ENCODE measurements at places on chromosomes 7 and 10.

DNA sequence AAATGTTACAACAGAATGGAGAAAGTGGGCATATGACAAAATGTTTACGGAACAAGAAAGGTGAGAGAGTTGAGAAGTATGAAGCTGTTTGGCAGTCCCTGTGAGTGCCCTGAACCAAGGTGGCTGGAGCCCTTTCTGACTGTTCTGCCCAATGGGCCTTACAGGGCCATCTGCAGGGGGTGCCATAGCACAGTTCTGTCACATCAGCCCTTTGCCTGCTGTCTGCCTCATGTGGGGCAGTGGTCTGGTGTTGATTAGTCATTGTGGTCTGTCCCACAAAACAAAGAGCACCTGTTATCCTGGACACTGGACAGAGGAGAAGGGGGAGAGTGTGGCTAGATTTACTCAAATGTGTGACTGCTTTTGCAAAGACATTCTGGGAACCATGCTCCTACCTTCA is 51.5 kb upstream of the OSBPL3 start:
- DNase-seq: no peak

- no peak for DNase-seq
These were observed 377.7 kb upstream of the FZD8 start for GRCh38 chr10:36019749-36020148.

DNA sequence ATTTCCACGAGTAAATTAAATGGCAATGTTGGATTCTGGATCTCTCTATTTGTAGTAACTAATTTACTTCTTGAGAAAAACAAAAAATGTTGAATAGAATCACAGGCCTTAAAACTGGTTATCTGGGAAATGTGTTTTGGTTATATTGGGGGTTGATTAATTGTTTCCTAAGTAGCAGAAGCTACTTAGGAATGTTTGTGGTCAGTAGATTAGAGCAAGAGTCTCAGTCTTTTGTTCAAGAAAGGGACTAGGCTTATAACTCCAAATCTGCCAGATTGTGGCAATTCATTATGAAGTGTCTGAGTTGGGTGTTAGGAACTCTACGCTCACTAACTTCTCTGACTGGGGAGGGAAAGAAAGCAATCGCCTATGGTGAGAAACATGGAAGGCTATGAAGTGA is 244.3 kb upstream of the PHYHIPL start:
- DNase-seq: no peak

GRCh38 chr10:132855889-132856288 is 69.9 kb upstream of the NKX6-2 start:
- no peak for DNase-seq

GRCh38 chr7:76063525-76063924 is 15.6 kb downstream of the MDH2 start:
- no peak for DNase-seq

GRCh38 chr10:83289373-83289772 is 849.9 kb upstream of the GHITM start:
- DNase-seq: no peak

DNA sequence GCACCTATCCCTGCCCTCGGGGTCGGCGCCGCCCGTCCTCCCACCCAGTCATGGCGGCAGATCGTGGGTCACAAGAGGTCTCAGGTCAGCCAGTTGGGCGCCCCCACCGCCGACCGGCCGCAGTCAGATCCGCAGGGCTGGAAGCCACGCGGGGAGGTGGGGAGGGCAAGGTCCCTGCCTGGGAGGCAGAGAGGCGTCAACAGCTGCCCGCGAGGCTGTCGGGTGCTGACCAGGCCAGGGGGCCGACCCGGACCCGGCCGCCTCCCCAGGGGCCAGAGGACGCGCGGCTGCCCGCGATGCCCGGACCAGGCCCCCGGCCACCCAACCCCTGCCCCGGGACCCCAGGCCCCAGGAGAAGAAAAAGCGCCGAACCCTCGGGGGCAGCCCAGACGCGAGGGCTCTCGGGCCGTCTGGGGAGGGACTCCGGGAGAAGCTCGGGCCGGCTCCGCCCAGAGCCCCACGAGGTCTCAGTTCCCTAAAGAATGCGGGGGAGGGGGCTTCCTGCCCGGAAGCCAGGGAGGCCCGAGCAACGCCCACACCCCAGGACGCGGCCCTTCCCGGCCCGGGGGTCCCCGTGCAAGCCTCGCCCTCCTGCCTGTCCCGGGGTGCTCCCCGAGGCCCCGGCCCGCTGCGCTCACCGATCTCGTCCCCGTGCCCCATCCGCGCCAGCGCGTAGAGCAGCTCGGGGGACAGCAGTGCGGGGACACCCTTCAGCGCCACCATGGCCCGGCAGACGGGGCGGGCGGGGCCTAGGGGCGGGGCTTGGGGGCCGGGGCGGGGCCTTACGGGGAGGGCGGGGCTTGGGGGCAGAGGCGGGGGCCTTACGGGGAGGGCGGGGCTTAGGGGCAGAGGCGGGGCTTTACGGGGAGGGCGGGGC is at the start of gene FUOM:
Gene FUOM (minus strand): TSS at position 735 of the 877 bp plus-strand sequence. CDS start 12 bp downstream, at position 723.
- peak; percentile 96 for DNase-seq

GRCh38 chr10:132467464-132468149 is 70.0 kb upstream of the INPP5A start:
- no peak for DNase-seq

DNA sequence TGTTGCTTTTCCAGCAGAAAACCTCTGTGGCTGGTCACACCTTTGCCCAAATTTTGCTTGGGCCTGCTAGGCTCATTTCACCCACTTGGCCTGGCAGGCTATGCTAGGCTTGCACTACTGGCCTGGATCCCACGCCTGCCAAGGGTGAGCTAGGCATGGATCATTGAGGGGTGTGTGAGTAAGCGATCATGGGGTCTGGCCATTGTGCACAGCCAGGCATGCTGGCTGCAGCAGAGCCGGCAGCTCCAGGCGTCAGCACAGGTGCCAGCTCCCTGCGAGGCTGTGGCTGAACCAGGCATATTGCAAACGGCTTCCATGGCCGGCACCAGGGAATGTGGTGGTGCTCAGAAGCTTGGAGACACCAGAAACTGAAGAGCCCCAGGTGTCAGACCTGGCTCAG is 19.2 kb downstream of the CFAP70 start:
- no peak for DNase-seq

DNA sequence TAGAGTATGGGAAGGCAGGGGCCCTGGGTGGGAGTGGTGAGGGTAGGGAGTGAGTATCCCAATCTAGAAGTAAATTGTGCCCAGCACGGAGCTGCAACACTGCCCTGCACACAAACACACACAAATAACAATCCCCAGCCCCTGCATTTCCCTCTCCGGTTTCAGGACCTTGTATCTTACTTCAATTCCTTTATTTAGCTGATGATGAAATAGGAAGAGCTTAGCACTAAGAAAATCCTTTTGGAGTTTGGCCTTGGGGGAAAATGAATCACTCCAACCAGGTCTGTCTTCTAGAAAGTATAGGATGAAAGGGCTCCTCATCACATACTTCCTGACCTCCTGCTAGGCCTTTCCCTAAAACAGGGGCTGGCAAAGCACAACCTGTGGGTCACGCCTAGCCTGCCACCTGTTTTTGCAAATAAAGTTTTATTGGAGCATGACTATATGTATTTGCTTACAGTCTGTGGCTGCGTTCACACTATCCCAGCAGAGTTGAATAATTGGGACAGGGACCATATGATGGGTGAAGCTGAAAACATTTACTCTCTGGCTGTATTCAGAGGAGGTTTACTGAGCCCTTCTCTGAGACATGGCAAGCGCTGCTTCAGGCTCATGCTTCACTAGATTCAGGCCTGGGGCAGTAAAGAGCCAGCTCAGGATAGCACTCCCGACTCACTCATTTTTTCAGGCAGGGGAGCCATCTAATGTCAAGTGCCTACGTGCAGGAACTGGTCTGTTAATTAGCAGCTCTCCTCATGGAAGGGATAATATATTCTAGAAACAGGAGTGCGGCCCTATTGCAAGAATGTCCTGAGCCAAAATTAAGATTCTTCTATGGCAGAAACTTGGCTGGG is 111.0 kb downstream of the EGFR start:
- DNase-seq: no peak

GRCh38 chr7:21368317-21368716 is 59.6 kb upstream of the SP4 start:
- DNase-seq: no peak

- DNase-seq: no peak
These were observed 101.5 kb downstream of the GRM3 start for GRCh38 chr7:86745013-86745745.

GRCh38 chr7:116863936-116864500 is 1.6 kb downstream of the CAPZA2 start:
- no peak for DNase-seq

- DNase-seq: no peak
These were observed 174.0 kb downstream of the NPSR1 start for GRCh38 chr7:34832020-34832419.

DNA sequence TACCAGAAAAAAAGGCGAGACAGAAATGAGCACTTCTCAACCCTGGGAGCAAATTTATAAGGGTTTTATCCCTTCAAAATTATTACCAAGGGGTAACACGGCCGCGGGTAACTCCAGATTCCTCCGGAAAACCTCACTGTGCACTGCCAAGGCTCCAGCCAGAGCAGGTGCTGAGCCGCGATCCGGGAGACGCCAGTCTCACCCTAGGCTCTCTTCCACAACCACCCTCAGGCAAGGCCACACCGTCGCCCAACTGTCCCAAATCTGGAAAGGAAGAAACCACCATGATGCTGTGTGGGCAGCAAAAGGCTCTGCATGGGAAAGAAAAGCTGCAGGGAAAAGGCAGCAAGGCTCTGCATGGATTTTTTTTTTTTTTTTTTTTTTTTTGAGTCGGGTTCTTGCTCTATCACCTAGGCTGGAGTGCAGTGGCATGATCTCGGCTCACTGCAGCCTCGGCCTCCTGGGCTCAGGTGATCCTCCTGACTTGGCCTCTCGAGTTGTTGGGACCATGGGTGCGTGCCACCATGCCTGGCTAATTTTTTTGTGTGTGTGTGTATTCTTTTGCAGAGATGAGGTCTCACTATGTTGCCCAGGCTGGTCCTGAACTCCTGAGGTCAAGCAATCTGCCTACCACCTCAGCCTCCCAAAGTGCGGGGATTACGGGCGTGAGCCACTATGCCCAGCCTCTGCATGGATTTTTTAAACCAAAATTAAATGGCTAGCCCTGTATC is 39.0 kb downstream of the MAD1L1 start:
- DNase-seq: no peak

- no peak for DNase-seq
These were observed 75.8 kb downstream of the DLG5 start for GRCh38 chr10:77850620-77851231.

DNA sequence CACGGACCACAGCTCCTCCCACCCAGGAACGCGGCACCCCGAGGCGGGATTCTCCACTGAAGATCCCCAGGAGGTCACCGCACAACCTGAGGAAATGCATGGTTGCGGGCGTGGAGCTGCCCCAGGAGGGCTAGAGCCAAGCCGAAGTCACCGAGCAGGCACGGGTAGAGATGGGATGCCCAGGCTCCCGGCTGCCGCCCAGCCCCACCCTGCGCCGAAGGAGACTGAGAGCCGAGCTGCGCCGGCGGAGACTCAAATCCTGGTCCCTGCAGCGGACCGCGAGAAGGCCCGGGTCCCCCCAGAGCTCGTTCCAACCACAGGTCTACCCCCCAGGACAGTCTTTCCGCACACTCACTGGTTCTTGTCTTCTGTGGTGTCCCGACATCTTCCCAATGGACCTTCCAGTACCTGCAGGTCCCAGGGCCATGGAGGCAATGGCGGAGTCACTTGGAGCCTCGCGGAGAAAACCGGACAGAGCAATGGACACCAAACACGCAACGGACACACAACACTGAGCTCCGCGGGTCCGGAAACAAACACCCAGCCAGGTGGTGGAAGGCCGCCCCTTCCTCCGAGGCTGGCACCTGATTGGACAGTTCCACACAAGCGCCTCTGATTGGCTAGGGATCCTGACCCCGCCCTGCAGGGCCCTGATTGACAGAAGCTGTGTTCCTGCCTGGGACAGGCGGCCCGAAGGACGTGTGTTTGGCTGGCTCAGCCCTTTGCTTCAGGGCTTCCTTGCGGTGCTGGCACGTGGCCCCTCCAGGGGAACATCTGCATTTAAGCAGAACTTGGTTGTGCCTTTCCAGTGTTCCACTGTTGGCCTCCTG is 331.9 kb upstream of the NUPR2 start:
- DNase-seq: peak; percentile 51

- DNase-seq: no peak
These were observed 26.9 kb downstream of the DNAJB9 start for GRCh38 chr7:108596560-108596959.

GRCh38 chr7:55477781-55478374 is 94.4 kb downstream of the VOPP1 start:
- DNase-seq: peak; percentile 89

- DNase-seq: no peak
These were observed 5.8 kb upstream of the USP6NL start for GRCh38 chr10:11617233-11617632.

GRCh38 chr7:151978616-151979015 is 22.4 kb downstream of the GALNTL5 start:
- DNase-seq: no peak

- DNase-seq: peak; percentile 40
These were observed 637 bp downstream of the HSPA14 start for GRCh38 chr10:14838582-14839304.

DNA sequence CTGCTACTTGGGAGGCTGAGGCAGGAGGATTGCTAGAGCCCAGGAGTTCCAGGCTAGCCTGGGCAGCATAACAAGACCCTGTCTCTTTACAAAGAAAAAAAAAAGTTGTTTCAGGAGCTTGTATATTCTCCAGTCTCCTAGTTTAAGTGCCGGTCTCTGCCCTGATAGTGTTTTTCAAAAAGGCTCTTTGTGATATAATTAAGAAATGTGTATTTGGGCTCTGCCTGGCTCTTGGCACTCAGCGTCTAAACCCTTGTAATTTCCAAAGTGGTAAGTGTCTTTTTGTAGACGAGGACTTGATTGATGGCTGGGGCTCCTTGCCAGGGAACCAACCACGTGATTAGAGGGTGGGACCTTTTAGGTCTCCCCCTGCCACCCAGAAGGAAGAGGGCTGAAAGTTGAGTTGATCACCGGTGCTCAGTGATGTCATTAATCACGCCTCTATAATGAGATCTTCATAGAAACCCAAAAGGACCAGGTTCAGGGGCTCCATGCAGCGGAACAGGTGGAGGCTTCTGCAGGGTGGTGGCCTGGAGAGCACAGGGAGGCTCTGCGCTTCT is 4.4 kb downstream of the EIF3B start:
- DNase-seq: no peak

GRCh38 chr7:51354897-51355296 is 38.3 kb upstream of the COBL start:
- DNase-seq: no peak

- peak; percentile 17 for DNase-seq
These were observed 22.2 kb downstream of the TYW1B start for GRCh38 chr7:72805526-72806494.

- DNase-seq: no peak
These were observed 461 bp upstream of the FIGNL1 start for GRCh38 chr7:50450590-50451032.

- no peak for DNase-seq
These were observed 63.8 kb downstream of the MTPN start for GRCh38 chr7:135913404-135913803.

- no peak for DNase-seq
These were observed 114.4 kb downstream of the NPSR1 start for GRCh38 chr7:34772296-34772938.

DNA sequence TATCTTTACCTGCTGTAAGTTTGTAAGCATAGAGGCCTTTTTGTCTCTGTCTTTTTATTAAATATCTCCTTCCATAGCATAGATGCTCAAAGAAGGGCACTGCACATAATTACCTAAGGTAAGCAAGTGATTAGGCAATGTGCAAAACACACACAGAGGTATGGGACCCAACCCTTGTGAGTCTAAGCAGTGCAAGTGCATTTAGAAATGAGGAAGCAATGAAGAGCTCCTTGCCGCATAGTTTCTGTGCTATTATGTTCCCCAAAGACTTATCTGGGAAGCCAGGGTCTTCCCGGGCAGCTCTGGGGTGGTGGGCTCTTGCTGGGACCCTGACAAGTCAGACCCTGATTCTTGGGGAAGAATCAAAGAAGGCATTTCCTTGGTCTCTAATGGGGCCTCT is 13.5 kb upstream of the MGAM2 start:
- no peak for DNase-seq
